Heart left ventricle (tissue), 16 donors: ENCODE measurements at places on chromosomes 6 and 20. TPM values are rescaled to one million over a fixed set of nuclear protein-coding genes. Genes with fewer than 3 reads are reported as not detected.

Gene THBD
- total RNA-seq: 12.4 TPM

GRCh38 chr20:37223053-37223452, 38.6 kb downstream of the GHRH start:
- no peak for DNase-seq

GRCh38 chr6:47404435-47404834, 73.2 kb upstream of the CD2AP start:
- DNase-seq: no peak

DNA sequence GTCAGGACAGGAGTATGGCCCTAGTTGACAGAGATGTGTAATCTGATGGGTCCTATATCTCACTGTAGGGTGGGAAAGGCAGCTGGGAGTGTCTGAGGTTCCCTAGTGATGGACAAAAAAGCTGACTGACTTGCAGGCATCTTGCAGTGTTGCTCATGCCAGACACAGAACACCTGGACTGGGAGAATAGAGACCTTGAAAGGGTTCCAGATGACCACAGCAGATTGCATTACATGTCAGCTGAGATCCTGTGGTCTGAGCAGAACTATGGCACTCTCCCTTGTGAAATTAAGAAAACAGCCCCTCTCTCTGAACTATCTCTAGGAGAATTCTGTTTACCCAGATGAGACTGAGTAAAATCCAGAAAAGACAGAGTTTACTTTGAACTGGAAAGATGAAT, 212.6 kb upstream of the MAN1A1 start:
- DNase-seq: no peak

DNA sequence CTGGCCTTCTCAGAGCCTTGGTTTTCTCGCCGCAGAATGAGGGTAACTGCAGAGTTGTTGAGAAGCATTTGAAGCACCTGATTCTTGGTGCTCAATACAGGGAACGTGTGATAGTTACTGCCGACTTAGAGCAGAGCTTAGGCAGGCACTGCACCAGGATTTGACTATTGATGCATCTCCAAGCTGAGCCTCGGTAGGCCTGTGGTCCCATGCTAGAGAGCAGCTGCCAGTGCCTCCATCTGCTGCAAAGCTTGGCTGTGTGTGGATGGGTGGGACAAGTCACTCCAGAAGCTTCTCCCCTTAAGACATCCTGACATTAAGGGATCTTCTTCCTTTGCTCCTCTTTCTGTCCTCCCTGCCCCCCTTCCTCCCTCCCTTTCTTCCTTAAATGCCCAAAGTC, 40.9 kb downstream of the FAM209B start:
- DNase-seq: no peak

DNA sequence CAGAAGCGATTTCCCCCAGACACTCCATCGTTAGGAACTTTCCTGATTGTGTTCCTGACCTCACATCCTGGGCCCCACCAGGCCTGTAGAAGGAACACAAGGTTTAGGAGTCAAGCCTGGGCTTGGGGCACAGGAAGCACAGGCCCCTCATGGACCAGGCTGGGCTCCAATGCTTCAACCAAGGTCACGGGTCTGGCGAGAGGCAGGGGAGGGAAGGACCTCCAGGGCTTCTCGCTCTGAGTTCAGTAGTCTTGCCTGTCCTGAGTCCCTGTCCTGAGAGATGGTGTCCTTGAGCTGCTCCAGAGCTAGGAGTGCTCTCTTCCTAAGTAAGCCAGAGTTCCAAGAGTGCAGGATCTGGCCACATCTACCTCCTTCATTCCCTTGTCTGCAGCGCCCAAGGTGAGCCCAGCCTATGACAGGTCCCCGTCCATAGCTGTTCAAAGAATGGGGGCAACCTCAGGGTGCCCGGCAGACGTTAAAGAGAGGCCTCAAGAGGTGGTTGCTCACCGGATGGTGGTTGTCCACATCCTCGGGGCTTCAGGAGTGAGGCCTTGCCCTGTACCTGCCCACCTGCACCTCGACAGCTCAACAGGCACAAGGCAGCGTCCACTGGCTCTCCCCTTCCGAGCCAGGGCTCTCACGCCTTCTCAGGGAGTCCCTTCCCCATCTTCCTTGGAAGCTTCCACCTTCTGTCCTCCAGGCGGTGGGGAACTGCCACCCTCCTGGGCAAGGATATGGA, 1.6 kb upstream of the TUBB1 start:
- no peak for DNase-seq

- DNase-seq: no peak
Measured at GRCh38 chr6:80094017-80094416, 12.5 kb upstream of the BCKDHB start.

GRCh38 chr20:63672666-63673065, 14.6 kb downstream of the RTEL1 start:
- DNase-seq: peak; percentile 46
